ENCODE measurements at places on chromosomes 12 and 14. TPM values are rescaled to one million over a fixed set of nuclear protein-coding genes. Genes with fewer than 3 reads are reported as not detected.
A peak's percentile ranks its signal among the peaks of the same experiment; 100 is the strongest.

The HCAR3 gene
- not detected for total RNA-seq

GRCh38 chr12:54259194-54260011, 20.5 kb downstream of the CBX5 start:
- DNase-seq = peak; percentile 43
- no peak overlapping the region for H3K27ac ChIP-seq
- H3K4me3 ChIP-seq = peak overlapping the region; percentile 48
- H3K4me1 ChIP-seq = peaks cover 39% of the 10 kb centered on the region
- H3K27me3 ChIP-seq = no peaks in the 10 kb centered on the region
- H3K36me3 ChIP-seq = peaks cover 30% of the 10 kb centered on the region

- H3K4me3 ChIP-seq = no peak overlapping the region
- H3K27me3 ChIP-seq = no peaks in the 10 kb centered on the region
- no peak overlapping the region for H3K27ac ChIP-seq
- H3K4me1 ChIP-seq = no peaks in the 10 kb centered on the region
- H3K36me3 ChIP-seq = no peaks in the 10 kb centered on the region
Observed at GRCh38 chr12:59874781-59875180, 279.0 kb downstream of the SLC16A7 start.

DNA sequence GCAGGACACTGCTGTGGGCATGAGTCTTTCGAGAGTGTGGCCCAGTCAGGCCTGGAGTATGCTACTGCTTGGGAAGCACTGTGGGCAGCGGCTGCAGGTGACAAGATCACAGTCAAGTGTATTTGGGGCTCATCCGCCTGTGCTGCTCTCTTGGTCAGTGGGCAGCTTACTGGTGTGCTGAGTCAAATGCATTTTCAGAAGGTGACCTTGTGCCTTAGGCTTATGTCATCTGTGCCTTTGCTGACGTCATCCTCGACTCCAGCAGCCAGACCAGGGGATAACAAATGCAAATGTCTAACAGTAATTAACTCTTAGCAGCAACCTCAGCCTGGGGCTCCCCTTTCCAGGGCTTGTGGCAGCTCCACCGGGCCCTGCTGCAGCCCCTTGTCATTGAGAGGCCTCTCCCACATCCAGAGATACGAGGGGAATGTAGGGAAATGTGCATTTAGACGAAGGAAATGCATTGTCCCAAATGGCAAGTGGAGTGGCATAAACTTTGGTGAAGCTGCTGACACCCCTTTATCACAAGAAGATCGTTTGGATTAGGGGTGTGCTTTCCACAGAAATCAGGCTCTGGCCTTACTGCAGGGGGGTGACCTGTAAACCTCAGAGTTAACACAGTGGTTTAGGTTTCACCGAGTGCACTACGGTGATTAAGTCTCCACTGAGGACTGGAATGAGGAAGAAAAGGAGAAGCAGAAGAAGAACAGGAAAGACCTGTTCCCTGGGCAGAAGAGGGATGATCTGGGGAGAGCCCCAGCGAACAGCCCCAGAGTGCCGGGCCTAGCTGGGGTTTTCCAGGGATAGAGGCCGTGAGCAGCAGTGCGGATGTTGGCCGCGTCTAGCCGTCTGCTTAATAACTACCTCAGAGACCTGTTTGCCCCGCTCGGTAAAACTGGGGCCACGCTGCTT, 39.7 kb downstream of the PSMA6 start:
- peaks cover 32% of the 10 kb centered on the region for H3K4me1 ChIP-seq
- no peaks in the 10 kb centered on the region for H3K27me3 ChIP-seq
- peak overlapping the region; percentile 94 for H3K27ac ChIP-seq
- DNase-seq = no peak
- H3K4me3 ChIP-seq = no peak overlapping the region

GRCh38 chr12:86660488-86661147, 404.4 kb upstream of the MGAT4C start:
- no peaks in the 10 kb centered on the region for H3K27me3 ChIP-seq
- H3K4me3 ChIP-seq = no peak overlapping the region
- no peak for DNase-seq
- H3K36me3 ChIP-seq = no peaks in the 10 kb centered on the region

All from activated naive CD4-positive, alpha-beta T cell treated with anti-CD3 and anti-CD28 coated beads for 36 hours (primary cell).